ENCODE measurements at places on chromosomes 6 and 20.

DNA sequence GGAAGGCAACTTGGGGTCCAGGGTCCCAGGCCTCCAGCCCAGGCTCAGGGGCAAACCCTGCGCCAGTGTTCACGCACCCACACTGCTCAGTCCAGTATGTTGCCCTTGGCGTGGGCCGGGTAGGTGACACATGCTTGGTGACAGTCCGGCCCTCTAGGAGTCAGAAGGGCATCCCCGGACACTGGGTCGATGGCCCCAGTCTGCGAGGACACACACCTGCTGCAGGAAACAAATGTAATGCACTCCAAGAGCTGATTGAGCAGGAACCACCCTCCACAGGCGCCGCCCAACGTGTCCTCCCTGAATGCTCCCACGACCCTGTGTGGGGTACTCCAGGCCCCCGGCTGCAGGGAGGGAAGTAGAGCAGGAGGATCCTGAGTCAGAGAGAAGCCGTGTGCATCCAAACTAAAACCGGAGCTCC, 160.7 kb downstream of the DLL1 start:
- no peak for DNase-seq

GRCh38 chr20:36645998-36646397, at the start of gene SLA2:
SLA2 (minus strand) TSS chr20:36646196; CDS start chr20:36641335, 4,861 bp downstream.
- DNase-seq: peak; percentile 41

- DNase-seq: no peak
Measured at GRCh38 chr20:53052380-53052779, 80.2 kb downstream of the TSHZ2 start.

DNA sequence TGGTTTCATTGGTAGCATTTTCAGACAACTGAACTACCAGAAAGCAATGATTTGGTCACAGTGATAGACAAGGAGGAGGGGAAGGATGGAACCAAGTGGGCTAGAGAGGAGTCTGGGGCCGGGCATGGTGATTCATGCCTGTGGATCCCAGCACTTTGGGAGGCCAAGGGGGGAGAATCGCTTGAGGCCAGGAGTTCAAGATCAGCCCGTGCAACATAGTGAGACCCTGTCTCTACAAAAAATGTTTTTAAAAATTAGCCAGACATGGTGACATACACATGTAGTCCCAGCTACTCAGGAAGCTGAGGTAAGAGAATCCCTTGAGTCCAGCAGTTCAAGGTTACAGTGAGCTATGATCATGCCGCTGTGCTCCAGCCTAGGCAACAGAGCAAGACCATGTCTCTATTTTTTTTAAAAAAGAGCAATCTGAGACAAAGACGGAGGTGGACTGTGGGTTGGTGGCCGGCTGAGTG, 70.6 kb downstream of the SYCP2L start:
- DNase-seq: no peak

DNA sequence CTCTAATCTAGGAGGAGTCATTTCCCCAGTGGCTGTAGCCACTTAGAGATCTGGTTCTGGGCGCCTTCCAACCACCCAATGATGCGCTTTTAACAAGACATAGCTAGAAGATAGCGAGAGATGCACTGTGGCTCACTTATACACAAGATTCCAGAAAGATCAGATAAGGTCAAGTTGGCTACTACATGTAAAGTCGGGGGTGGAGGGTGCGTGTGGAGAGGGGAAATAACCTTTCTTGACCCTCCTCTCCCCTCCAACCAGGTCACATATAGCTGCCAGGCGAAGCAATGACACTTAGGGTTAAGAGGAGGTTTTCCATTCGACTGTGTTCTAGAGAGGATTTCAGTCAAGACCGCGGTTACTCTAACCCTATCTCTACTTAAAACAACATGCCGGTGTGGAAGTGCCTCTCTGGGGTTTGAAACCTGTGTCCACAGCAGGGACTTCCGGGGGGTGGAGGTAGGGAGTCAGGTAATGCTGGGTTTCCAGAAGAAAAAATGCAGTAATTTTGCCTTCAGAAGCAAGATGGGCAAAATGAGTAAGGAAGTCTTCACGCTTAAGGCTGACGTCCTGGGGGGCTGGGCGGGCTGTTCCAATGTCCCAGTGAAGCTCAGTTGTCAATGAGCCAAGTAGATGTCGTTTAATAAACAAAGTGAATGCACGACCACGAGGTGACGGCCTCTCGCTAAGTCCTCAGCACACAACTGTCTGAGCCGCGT, 1.8 kb upstream of the SIM1 start:
- no peak for DNase-seq

GRCh38 chr6:19637010-19637409, 200.2 kb upstream of the ID4 start:
- DNase-seq: no peak

DNA sequence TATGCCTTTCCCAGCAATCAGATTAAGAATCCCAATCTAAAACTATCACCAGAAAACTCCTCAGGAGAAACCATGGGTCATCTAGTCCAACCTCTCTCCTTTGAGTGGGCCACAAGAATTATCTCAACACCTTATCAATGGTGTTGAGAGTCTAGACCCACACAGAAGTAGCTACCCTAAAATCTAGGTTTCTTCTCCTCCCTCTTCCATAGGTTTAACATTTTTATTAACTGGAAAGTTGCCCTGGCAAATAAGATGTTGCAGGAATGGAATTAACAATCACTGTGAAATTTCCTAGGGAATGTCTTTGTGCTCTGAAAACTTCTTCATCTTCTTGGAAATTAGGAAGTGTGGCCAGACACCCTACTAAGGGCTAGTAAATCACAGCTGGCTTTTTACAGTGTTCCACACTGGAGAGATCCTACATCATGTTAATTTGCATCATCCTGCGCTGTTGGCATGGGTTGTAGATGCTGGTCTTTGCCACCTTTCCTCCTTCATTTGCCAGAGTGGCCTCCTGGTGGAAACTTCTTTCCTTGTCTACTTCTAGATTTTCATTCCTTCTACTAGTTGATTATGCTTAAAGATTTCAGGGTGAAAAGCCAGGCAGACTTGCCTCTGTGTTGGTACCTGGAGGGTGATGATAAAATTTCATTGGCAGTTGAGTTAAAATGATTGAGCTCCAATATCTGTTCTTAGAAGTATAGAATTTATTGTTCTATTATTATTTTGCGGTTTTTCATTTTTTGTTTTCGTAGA, 2.7 kb downstream of the TNFAIP3 start:
- DNase-seq: no peak

DNA sequence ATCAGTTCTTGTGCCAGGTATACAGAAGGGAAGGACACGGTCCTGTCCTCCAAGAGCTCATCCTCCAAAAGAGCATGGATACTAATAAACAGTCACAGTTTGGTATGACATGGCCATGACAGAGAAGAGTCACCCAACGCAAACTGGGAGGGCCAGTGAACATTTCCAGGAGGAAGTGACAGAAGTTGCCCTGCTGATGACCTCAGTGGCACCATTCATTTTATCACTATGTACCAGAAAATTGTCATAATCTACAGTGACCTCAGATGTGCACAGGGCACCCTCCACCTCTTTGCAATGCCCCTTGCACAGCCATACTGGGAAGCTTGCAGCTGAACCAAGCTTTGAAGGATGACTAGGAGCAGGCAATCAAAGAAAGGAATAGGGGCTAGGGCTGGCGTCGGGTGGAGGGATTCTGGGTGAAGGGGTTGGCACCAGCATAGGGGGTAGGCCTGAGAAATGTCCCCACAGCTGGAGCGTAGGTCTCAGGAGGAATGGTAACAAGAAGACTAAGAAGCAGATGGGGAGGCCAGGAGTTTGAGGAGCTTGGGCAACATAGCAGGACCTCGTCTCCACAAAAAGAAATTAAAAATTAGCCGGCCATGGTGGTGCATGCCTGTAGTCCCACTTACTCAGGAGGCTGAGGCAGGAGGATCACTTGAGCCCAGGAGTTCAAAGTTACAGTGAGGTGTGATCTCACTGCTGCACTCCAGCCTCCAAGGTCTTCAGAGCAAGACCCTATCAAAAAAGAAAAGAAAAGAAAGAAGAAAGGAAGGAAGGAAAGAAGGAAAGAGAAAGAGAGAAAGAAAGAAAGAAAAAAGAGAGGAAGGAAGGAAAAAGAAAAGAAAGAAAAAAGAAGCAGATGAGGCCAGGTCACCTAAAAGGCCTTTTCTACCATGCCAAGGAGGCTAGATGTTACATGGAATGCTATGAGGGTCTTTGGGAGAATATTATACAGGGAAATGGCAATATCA, 65.3 kb upstream of the SNX9 start:
- DNase-seq: no peak

DNA sequence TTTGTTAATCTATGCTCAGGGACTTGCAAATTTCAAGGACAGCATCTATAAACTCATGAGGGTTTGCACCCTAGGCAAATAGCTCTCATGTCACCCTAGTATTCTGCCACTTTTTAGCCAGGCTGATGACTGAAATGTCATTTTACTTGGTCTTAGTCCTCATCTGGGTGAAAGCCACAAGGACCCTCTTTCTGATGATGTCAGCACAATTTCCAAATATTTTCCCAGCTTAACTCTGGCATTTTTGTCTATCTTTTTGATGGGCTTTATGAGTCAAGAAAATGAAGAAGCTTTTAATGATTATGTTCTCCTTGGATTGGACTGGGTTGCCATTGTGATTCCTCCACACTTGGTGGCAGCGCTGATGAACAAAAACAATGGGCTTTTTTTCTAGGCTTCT, 420.1 kb upstream of the BTBD3 start:
- peak; percentile 26 for DNase-seq

- DNase-seq: peak; percentile 21
Measured at GRCh38 chr6:15921243-15921642, 207.6 kb upstream of the MYLIP start.

DNA sequence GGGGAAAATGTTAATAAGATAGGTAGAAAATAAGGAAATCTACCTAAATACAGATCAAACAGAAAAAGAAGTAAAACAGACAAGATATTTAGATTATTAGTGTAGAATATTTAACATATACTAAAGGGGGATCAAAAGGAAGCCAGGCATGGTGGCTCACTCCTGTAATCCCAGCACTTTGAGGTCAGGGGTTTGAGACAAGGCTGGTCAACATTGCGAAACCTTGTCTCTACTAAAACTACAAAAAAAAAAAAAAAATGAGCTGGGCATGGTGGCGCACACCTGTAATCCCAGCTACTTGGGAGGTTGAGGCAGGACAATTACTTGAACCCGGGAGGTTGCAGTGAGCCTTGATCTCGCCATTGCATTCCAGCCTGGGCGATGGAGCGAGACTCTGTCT, 55.5 kb downstream of the AFDN start:
- DNase-seq: no peak

DNA sequence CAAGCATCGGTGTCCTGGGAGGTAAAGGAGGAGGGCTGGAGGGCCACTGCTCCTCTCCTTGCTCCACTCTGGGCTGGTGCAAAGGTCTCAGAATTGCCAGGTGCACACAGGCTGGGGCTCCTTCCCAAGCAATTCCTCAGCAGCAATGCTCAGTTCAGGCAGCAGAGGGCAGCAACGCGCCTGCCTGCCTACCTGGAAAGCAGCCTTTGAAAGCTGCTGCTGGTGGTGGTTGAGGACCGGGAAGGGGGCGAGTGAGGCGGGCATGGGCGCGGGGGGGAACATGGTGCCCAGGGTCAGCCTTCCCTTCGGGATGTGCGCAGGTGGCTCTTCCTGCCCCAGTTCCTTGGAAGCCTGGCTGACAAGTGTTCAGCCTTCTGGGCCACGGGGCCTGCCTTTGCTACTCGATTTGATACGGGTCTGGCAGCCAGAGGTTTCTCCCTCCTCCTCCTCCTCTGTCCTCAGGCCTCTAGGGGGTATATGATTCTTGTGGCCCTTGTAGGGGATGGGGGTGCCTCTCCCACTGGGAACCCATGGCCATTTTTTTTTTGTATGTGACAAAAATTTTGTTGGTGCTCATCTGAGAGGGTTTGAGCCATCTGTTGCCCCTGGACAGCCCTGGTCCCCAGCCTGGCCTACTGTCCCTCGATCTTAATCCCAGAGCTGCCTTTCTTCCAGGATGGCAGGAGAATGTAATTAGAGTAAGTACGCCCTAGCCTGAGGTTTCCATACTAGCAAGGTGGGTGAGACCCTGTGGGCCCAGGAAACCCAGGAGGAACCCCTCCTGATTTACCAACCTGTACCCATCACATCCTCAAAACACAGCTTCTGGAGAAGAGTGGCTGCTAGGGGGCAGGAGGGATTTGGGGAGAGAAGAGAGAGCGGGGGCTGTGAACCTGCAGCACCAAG, 20.1 kb downstream of the MRPS18A start:
- peak; percentile 95 for DNase-seq

- DNase-seq: no peak
Measured at GRCh38 chr6:163398115-163398514, 16.4 kb upstream of the QKI start.

- DNase-seq: no peak
Measured at GRCh38 chr6:36938536-36938935, 16.0 kb upstream of the PI16 start.

GRCh38 chr6:75489025-75489424, 4.6 kb downstream of the FILIP1 start:
- peak; percentile 68 for DNase-seq

DNA sequence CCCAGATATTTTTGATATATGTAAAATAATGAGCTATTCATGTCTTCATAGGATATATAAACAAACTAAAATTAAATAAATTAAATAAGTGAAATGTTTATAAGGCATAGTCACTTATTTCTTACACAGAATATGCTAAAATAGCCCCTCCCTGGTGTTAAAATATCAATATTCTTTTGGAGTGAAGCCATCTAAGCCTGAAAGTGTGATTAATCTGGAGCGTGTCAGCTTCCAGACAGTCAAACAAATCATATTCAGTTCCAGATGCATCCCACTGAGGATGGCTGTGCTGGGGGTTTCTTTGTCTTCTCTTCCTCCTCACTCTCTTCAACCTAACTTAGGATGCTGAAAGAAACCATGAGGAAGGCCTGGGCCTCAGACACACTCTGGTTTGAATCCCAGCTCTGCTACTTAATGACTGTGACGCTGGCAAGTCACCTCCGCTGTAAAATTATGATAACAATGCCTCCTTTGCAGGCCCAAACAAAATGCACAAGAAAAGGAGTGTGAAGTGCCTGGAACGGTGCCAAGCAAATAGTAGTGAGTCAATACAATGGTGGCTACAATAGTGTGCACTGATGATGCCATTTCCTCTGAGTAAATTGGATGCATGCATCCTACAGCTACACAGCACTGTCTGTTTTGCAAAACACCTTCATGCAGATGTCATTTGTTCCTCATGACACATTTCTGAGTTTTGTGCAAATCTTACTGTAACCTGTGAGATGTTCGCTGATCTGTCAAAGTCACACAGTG, 161.4 kb downstream of the FOXC1 start:
- DNase-seq: no peak

DNA sequence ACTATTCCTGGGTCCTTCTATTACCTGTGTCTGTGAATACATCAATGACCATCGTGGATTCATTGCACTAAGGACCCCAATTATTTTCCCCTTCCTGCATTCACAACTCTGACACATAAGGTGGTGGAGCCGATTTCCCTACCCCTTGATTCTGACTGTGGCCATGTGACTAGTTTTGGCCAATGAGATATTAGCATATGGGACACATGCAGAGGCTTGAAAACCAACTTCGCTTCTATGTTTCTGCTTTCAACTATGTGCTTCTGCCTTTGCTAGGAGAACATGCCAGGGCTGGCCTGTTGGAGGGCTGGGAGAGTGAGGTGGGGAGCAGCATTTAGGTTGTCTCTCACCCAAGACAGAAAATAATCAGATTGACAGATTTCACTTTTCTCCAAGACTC, 483.1 kb upstream of the JAG1 start:
- peak; percentile 9 for DNase-seq

- DNase-seq: peak; percentile 73
Measured at GRCh38 chr20:10857352-10858070, 183.7 kb upstream of the JAG1 start.

GRCh38 chr6:134424165-134424797, 106.4 kb upstream of the SGK1 start:
- DNase-seq: no peak

Data from OCI-M1 (cell line).